ENCODE measurements at places on chromosomes 2 and 18. TPM values are rescaled to one million over a fixed set of nuclear protein-coding genes. Genes with fewer than 3 reads are reported as not detected.

CRYBA2 gene
- not detected for total RNA-seq

CRYGC gene
- not detected for total RNA-seq

RGPD4 gene
- total RNA-seq, result 0.08 TPM

DNA sequence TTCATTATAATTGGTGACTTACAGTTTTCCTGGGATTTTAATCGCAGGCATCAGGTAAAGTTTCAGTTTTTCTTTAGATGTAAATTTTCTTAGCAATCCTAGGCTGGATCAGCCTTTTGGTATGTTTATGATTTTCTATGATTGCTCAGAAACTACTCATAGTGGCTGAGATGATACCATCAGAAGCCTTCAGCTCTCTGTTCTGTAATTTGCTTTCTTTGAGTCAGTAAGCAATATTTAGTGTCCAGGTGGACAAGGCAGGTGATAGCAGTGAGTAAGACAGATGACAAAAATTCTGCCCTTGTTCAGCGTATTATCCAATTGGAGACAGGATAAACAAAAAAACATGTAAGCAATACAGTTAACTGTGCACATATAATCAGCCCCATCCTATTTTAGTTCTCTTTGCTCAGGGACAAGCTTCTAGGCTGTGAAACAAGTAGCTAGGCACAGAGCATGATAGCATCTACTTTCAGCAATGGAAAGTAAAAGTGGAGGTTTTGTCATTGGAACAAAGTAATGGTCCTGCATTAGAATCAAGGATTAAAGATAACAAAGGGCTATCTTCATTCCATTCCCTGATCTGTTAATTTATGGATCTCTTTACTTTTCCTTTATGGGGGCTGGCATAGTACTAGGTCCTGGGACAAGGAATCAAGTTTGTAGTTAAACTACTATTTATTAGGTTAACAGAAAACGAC lies 100.8 kb downstream of the EPC2 start:
- DNase-seq, result no peak

DNA sequence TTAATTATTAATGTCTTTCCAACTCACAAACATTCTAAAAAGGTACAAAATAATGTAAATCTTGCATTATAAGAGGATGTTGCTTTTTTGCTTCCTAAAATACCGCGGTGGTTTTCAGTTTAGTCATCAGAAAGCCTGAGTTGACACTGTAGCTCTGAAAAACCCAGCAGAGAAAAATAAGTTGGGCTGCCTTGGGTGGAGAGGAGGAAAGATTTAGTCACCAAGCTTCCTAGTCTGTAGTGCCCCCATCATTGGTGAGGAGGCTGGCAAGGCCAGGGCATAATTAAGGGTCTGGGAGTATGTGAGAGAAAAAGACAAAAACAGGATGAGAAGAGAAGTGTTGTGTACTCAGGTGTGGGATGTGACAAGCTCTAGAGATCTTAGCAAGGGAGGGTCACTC lies 5.7 kb downstream of the PTPRM start:
- DNase-seq, result no peak
